Thymus (tissue), 14 donors: ENCODE measurements at places on chromosomes 5 and 9. TPM values are rescaled to one million over a fixed set of nuclear protein-coding genes. Genes with fewer than 3 reads are reported as not detected.

DNA sequence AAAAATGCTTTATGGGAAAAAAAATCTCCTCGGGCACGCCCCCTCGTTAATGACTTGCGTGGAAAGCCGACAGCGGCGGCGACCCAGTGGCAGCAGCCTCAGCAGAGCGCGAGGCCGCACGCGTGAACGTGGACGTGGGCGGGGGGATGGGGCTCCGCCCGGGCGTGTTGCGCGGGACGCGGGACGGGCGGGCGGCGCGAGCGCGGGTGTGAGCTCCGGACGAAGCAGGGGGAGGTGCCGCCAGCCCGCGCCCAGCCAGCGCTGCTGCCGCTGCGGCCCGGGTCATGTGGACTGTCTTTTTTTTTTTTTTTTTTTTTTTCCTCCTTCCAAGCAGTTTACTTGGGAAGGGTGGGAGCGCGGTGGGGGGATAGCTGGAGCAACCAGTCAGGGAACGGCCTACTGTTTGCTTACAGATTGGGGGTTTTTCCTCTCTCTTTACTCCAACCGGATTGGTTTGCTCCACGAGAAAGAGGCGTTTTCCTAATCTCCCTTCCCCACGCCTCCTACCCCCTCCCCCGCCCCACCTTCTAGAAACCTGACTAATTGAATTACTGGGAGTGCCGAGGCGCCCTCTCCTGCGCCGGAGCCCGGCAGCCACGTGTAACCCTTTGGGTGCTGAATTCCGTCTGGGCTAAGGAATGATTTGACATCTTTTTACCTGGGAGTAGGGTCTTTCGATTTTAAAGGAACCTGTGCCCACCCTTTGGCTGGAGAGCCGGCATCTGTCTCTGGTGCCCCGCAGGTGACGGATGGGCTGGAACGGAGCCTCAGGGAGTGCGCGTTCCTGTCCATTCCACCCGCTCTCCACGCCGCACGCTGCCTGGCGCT lies 1.7 kb upstream of the EFNA5 start:
- H3K36me3 ChIP-seq: no peaks in the 10 kb centered on the region
- H3K27me3 ChIP-seq: peaks cover 87% of the 10 kb centered on the region
- peak overlapping the region; percentile 39 for H3K4me3 ChIP-seq
- H3K4me1 ChIP-seq: peaks cover 17% of the 10 kb centered on the region
- H3K27ac ChIP-seq: peak overlapping the region; percentile 24

DNA sequence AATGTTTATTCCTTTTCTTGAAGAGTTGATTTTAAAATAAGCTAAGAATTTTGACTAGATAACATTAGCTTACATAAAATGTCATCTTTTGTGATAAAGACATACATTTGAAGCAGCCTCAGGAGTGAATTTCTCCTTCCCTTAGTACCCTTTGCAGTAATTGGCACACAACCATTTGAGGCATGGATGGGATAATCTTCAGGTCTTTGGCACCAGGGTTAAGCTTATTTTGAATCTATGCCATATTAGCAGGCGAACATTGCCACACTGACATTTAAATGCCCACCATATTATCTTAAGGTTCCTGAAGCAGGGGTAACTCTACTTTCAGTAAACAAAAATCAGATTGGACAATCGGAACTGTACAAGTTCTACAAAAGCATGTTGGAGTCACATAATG lies 126.0 kb downstream of the NR3C1 start:
- H3K27ac ChIP-seq: no peak overlapping the region
- no peak for DNase-seq
- peaks cover 12% of the 10 kb centered on the region for H3K36me3 ChIP-seq
- H3K27me3 ChIP-seq: no peaks in the 10 kb centered on the region

- DNase-seq: no peak
- no peaks in the 10 kb centered on the region for H3K36me3 ChIP-seq
- no peak overlapping the region for H3K27ac ChIP-seq
- H3K4me3 ChIP-seq: no peak overlapping the region
Measured at GRCh38 chr9:11356067-11356466, 743.3 kb upstream of the PTPRD start.

C9orf50 gene
- 0.23 TPM for polyA plus RNA-seq

CCDC192 gene
- 0.11 TPM for polyA plus RNA-seq

FAM153A gene
- 32.7 TPM for polyA plus RNA-seq

SCGB3A2 gene
- polyA plus RNA-seq: 1.6 TPM

SLC34A1 gene
- polyA plus RNA-seq: 0.02 TPM
